ENCODE measurements at places on chromosomes 2 and 18. TPM values are rescaled to one million over a fixed set of nuclear protein-coding genes. Genes with fewer than 3 reads are reported as not detected.

Gene CEP76
- total RNA-seq = 10.0 TPM

Gene AGBL5
- 17.5 TPM for total RNA-seq

Gene RETREG2
- total RNA-seq = 102 TPM

Gene GLB1L
- total RNA-seq = 4.1 TPM

Gene TCF23
- total RNA-seq = 0.10 TPM
